ENCODE measurements at places on chromosomes 6 and 20. TPM values are rescaled to one million over a fixed set of nuclear protein-coding genes. Genes with fewer than 3 reads are reported as not detected.

The PLEKHG1 gene
- total RNA-seq = 4.9 TPM

The MAFB gene
- total RNA-seq = 34.0 TPM

The HDGFL1 gene
- total RNA-seq = not detected

The PSMA7 gene
- 250 TPM for total RNA-seq

DNA sequence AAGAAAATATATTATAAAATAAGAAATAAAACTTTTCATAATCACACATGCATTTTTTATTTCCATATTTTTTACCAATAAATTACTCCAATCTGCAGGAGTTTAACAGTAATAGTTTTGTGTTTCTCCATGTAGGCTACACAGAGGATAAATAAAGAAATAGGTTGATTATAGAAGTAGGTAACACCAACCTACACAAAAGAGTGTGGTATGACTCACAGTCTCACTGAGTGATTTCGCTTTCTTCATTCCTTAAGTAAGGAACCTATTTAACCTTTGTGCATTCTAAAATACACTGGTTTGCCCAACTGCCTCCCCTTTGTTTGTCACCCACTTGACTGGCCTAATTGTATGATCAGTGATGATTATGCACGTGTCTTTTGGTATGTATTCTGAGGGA lies 244.2 kb upstream of the RIMS1 start:
- no peak for DNase-seq
- no peaks in the 10 kb centered on the region for H3K4me1 ChIP-seq
- no peaks in the 10 kb centered on the region for H3K27me3 ChIP-seq
- H3K4me3 ChIP-seq = no peak overlapping the region
- H3K27ac ChIP-seq = no peak overlapping the region

GRCh38 chr20:63811491-63811875 lies 19.6 kb downstream of the ZBTB46 start:
- no peak overlapping the region for H3K4me3 ChIP-seq
- H3K36me3 ChIP-seq = no peaks in the 10 kb centered on the region
- H3K27ac ChIP-seq = no peak overlapping the region
- H3K4me1 ChIP-seq = no peaks in the 10 kb centered on the region

DNA sequence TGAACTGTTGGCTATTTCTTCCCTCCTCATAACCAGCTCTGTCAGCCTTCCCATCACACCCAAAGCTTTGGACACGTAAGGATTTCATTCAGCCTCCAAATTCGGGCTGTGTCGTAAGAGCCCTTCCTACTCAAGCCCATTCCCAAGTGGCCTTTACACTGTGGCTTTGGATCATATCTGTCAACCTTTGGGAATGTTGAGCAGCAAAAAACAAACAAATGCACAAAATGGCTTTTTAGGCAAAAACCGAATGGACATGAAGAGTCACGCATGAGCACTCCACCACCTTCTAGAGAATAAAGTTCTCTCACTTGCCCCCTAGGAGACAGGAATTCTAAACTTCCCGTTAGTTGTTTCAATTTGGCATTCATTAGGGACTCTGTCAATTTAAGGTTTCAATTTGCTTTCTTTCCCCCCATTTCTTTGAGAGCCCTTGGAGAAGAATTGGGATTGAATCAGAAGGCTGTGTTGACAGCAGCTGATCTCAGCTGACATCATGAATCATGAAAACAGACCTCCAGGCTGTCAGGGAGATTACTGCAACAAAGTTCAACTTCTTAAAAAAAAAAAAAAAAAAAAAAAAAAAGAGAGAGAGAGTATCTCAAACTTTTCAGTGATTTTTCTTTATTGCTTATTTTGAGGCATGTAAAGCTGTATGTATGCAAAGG lies 110.3 kb downstream of the BCAS1 start:
- H3K36me3 ChIP-seq = no peaks in the 10 kb centered on the region
- H3K27ac ChIP-seq = no peak overlapping the region
- no peaks in the 10 kb centered on the region for H3K27me3 ChIP-seq
